Activated CD8-positive, alpha-beta memory T cell treated with anti-CD3 and anti-CD28 coated beads for 24 hours (primary cell): ENCODE measurements at places on chromosomes 2 and 18.
A peak's percentile ranks its signal among the peaks of the same experiment; 100 is the strongest.

DNA sequence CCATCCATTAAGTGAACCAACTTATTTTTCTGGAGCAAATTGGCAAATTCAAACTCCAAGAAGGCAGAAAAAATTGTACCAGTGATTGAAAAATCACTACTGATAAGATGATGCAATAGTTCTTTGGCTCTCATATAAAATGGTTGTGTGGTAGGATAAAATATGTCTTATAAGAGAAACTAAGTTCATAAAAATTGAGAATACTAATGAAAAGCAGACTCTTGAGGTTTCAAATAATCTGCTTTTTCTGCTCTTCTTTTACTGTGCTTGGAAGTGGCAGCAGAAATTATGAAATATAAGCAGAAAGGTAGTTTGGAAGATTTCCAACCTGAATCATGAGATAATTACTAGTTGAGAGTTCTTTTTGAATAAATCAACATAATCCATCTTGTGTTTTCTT lies 61.9 kb downstream of the PPP1R1C start:
- DNase-seq: no peak

DNA sequence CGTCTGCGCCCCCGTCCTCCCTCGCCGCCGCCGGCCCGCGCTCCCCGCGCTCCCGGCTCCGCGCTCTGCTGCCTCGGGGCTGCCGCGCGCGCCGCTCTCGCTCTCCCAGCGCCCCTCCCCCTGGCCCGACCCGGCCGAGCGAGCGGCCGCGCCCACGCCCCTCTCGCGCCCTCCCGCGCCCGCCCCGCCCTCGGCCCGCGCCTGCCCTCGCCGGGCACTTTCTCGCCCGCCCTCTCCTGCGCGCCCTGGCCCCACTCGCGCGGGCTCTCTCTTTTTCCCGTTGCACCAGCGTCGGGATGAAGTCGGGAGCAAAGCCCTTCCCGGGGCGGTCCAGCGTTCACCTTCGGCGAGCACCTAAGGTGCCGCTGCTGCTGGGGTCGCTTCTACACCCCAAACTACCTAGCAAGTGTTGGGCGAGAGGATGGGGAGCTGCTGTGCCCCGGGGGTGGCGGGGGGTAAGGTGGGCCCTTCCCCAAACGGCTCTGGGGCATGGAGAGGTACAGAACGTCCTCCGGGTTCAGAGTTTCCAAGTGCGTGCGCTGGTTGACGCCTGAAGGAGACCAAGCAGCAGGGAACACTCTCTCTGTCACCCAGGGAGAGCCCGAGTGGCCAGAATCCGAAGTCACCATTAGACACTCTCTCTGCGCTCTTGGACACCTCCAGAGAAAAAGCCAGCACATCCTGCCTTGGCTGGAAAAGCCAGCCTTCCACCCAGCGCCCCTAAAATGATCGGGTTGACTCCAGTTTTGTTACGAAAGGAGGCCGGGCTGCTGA lies at the start of gene COLEC12:
Gene COLEC12 (minus strand): TSS at position 70 of the 774 bp plus-strand sequence. CDS start 187 bp downstream, outside the sequence.
- DNase-seq: no peak

DNA sequence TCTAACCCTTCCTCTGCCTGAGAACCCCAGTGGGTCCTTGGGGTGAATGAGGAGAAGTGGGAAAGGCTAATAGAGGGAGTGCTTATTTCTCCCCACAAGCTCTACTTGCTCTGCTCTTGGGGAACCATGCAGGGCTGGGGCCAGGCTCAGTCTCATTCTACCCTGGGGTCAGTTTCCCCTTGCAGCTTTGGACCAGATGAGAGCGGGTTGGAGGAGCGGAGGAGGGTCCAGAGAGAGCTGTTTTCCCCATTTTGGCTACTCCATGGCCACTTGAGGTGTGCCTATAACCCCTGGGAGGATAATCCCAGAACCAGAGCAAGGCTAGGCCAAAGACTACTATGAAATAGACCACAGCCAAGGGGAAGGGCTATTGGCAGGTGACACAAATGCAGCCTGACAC lies 29.6 kb downstream of the PLB1 start:
- peak; percentile 40 for DNase-seq

GRCh38 chr2:71045865-71046548 lies 22.4 kb upstream of the NAGK start:
- peak; percentile 41 for DNase-seq

DNA sequence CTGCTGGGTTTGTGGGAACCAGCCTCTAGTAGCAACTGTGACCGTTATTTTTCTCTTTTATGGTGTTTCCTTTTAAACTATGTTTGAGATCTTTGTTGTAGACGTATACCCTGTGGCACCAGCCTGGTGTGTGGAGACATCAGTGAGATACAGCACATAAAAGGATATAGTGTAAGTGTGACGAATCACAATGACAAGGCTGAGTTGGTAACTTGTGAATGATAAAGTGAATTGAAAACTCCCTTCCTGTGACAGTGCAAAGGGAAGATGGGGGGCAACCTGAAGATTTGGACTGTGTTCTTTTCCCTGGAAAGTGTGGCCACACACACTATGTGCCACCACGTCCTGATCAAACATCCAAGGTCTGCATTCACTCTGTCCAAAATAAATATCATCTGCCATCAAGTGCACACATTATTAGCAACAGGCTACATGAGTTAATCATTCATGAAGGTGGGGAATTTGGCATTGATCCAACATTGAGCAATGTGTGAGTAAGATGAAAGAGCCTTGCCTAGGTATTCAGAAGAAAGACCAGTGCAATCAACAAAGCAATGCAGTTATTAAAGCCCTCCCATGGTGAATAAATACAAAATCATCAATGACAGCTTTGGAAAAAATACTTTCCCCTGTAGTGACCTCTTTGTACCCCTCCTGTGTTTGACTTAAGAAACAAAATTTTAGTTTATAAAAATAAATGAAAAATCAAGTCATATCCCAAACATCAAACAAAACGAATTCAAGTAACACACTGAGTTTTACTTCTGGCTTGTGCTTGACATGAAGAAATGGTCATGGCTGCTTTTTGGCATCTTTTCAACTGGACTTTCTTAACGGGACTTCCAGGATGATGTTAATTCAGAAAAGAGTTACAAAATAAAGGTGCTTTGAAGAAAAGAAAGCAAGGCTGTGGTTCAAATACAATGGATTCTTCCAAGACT lies 1280.5 kb upstream of the ZEB2 start:
- DNase-seq: no peak

DNA sequence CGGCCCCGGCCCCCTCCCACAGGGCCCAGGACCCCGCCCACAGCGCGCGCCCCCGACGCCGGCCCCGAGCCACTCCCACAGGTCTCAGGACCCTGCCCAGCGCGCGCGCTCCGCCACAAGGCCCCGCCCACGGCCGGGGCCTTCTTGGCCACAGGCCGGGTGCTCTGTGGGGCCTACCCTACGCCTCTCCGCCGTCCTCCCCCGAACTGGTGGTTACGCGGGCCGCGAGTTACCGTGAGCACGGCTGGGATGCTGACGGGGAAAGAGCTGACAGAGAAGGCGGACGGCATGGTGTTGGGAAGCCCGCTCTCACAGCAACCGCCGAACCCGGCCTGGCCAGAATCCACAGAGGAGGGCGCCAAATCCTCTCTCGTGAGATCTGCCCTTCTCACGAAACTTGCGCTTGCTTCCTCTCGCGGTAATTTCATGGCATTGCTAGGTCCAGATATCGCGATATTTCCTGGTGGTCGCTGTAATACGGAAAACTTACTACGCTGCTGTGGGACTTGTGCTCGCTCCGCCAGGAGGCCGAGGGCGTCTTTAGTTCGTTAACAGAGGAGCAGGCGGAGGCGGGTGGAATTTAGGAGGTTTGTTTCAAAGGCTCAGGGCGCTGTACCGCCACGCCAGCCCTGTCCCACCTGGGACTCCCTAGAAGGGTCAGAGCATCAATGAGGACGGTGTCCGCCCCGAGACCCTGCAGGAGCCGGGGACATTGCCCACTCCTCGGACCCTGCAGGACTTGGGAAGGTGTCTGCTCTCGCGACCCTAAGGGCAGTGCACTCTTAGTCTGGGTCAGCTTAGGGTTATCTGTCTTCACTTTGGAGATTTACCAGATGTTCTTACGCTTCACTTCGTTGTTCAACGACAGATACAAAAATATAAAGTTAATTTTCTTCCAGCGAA lies at the start of gene TMEM18:
Gene TMEM18 (minus strand): TSS at position 351 of the 903 bp plus-strand sequence. CDS start 61 bp downstream, at position 290.
- DNase-seq: peak; percentile 99
